AG04450 (cell line): ENCODE measurements at places on chromosomes 7 and 10. TPM values are rescaled to one million over a fixed set of nuclear protein-coding genes. Genes with fewer than 3 reads are reported as not detected.
A peak's percentile ranks its signal among the peaks of the same experiment; 100 is the strongest.

DNA sequence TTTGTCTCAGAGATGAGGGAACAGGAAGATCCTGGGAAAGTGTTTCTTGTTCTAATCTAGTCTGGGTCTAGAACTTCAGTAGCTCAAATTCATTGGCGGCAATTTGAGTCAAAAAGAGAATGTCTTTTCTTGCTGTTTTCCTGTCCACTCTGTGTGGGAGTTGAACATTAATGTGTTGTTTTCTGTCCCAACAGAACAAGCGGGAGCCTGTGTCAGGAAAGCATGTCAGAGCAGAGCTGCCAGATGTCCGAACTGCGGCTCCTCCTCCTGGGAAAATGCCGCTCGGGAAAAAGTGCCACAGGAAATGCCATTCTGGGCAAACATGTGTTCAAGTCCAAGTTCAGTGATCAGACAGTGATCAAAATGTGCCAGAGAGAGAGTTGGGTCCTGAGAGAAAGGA, 16.0 kb downstream of the GIMAP8 start:
- DNase-seq: no peak

DNA sequence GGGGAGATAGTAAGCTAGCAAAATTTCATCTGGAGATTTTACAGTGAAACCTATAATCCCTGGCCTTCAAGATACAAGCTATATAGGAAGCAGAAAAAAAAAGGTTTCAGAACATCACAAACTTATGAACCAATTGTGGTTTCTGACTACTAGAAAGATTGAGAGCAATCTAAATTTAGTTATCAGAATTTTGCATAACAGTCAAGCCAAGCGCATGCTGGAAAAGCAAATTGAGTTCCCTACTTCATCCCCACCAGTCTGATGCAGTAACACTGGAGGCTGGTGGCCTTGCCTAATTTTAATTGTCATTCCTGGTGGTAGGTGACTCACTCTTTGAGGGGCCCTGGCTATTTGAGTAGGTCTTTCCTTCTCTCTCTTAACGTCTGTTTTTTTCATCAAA, 46.3 kb upstream of the ELMO1 start:
- no peak for DNase-seq

Gene TAS2R41
- polyA plus RNA-seq: not detected in 2 replicates

DNA sequence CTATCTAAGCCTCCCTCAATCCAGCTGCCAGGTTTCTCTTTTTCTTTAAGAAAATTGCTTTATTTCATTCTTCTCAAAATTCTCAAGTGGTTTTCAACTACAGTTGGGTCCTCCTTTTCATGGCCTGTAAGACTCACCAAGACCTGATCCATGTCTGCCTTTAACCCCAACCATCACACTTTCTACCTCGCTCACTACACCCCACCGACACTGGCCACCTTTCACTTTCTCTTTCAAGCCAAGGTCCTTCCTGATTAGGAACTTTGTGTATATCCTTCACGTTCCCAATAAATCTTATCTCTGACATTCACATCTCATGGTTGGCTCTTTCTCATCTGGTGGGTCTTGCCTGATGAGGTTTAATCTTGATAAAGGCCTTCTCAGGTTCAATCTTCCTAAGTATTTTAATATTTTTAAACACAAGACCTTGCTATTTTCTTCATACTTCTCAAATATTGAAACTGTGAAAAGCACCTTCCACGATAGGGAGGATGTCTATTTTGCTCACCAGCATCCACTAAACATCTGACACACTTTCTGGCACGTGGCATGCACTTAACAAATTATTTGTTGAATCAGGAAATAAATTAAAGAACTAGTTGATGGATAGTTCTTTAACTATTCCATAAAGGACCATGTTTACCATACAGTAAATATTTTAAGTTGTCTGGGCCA, 624.8 kb downstream of the GRID1 start:
- DNase-seq: no peak

Gene GJD4
- polyA plus RNA-seq: not detected in 2 replicates

- DNase-seq: no peak
These were observed 315.8 kb upstream of the ZNF32 start for GRCh38 chr10:43964486-43964885.

GRCh38 chr7:91843831-91844230, 36.7 kb downstream of the MTERF1 start:
- no peak for DNase-seq

- DNase-seq: peak; percentile 38
These were observed 58.5 kb downstream of the TRUB1 start for GRCh38 chr10:114996542-114996941.

Gene CPSF4
- 27.6 and 32.2 TPM in 2 replicates for polyA plus RNA-seq

DNA sequence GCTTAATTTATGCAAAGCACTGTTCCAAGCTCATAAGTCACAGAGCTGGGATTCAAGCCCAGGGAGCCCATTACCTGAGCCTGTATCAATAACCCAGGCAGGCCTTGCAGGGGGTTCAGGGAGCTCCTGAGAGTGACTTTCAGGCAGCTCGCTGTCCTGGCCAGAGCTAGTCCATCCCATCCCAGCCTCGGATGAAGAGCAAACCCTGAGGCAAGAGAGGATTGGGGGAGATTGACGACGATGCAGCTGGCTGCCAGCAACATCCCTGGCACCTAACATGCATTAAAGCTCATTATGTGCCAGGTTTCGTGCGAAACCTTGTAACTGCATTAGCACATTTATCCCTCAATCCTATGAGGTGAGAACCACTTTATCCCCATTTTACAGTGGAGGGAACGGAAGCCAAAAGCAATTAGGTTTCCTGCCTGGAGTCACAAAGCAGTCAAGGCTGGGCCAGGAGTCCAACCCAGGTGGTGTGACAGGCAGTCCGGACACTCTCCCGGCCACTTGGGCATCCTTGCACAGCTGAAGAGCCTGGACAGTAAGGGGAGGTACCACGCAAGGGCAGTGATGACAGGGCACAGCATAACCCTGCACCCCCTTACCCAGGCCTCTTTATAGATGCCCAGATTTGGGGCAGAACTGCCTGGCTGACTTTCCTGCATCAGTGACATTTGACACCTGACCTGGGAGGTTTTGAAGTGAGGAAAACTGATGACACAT, 129.8 kb upstream of the CHST15 start:
- no peak for DNase-seq
